Cardiac fibroblast (primary cell): ENCODE measurements at places on chromosomes 13 and 19.

DNA sequence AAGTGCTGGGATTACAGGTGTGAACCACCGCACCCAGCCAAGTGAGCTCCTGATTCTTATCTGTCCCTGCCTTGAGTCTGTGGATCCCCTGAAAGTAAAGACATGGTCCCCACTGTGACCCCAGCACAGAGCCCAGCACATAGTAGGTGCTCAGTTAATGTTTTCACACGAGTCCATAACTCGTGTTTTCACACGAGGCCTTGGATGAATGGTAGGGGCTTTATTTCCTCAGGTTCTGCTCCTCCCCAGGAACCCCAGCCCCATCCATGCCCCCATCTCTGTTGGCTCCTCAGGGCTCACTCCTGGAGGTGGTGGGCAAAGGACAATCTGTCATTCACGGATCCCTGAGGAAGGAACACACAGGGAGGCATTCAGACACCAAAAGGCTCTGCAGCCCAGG is 23.6 kb upstream of the PDE4C start:
- no peak for DNase-seq

DNA sequence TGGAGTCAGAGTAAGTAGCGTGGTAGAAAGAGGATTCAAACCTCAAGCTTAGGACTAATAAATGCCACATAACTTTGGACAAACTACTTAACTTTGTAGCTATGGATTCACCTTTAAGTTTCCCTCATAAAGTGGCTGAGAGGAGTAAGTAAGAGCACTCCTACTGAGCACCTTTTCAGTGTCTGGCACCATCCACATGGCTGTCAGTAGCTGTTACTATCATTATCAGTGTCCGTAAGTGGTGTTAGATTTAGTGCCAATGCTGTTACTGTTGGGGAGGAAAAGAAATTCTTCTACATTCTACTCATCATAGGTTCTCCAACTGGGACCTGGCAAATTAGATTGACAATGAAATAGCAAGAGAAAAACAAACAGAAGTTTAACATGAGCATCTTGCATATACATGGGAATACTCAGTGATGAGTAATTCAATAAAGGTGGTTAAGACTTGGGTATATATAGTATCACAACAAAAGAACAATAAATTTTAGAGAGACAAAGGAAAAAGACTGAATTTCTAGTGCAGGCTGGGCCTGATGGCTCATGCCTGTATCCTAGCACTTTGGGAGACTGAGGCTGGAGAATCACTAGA is 165.6 kb upstream of the NBEA start:
- DNase-seq: no peak

- no peak for DNase-seq
Observed at GRCh38 chr19:35021016-35021415, 9.3 kb upstream of the SCN1B start.

DNA sequence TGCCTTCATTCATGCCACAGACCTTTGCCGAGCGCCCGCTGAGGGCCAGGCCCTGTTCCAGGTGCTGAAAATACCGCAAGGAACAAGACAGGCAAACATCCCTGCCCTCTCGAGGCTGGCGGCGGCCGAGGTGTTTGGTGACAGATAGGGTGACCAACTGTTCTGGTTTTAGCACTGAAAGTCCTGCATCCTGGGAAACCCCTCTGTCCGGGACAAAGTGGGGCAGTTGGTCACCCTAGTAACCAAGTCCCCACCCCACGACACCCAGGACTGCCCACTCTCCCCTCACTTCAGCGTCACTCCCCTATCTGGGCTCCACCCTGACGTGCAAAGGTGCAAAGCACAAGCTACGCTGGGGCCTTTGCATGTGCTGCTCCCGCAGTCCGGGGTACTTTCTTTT is 17.3 kb downstream of the ZBTB7A start:
- no peak for DNase-seq
